BJ (cell line): ENCODE measurements at places on chromosomes 6 and 20.

DNA sequence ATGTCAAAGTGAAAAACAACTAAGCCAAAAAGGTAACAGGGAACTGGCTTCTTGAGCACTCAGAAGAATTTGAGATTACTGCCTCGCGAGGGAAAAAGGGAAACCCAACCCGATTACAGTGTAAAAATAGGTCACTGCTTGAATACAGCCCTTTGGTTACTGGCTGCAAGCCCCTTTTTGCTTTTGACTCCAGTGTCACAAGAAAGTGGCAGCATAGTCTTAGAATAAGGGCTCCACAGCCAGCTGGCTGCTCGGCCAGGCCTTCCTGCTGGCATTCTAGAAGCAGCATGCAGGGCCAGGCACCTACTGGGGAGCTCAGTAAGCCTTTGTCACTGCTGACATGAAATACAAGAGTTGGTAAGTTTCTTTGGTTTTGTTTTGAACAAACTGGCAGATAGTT, 83.0 kb downstream of the ZHX3 start:
- DNase-seq = no peak

- no peak for DNase-seq
These were observed 237.7 kb upstream of the RAB32 start for GRCh38 chr6:146305951-146306350.

DNA sequence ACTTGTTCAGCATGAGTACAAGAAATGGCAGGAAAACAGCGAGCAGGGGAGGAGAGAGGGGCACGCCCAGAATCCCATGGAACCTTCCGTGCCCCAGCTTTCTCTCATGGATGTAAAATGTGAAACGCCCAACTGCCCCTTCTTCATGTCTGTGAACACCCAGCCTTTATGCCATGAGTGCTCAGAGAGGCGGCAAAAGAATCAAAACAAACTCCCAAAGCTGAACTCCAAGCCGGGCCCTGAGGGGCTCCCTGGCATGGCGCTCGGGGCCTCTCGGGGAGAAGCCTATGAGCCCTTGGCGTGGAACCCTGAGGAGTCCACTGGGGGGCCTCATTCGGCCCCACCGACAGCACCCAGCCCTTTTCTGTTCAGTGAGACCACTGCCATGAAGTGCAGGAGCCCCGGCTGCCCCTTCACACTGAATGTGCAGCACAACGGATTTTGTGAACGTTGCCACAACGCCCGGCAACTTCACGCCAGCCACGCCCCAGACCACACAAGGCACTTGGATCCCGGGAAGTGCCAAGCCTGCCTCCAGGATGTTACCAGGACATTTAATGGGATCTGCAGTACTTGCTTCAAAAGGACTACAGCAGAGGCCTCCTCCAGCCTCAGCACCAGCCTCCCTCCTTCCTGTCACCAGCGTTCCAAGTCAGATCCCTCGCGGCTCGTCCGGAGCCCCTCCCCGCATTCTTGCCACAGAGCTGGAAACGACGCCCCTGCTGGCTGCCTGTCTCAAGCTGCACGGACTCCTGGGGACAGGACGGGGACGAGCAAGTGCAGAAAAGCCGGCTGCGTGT, 11.6 kb downstream of the TNFAIP3 start:
- no peak for DNase-seq

- DNase-seq = no peak
These were observed 19.6 kb downstream of the POFUT1 start for GRCh38 chr20:32227306-32227705.

- DNase-seq = no peak
These were observed 88.2 kb downstream of the GJA1 start for GRCh38 chr6:121523628-121524027.

- no peak for DNase-seq
These were observed 951 bp upstream of the OLIG3 start for GRCh38 chr6:137494988-137495702.

- no peak for DNase-seq
These were observed 52.0 kb upstream of the SMOC2 start for GRCh38 chr6:168388641-168389633.

DNA sequence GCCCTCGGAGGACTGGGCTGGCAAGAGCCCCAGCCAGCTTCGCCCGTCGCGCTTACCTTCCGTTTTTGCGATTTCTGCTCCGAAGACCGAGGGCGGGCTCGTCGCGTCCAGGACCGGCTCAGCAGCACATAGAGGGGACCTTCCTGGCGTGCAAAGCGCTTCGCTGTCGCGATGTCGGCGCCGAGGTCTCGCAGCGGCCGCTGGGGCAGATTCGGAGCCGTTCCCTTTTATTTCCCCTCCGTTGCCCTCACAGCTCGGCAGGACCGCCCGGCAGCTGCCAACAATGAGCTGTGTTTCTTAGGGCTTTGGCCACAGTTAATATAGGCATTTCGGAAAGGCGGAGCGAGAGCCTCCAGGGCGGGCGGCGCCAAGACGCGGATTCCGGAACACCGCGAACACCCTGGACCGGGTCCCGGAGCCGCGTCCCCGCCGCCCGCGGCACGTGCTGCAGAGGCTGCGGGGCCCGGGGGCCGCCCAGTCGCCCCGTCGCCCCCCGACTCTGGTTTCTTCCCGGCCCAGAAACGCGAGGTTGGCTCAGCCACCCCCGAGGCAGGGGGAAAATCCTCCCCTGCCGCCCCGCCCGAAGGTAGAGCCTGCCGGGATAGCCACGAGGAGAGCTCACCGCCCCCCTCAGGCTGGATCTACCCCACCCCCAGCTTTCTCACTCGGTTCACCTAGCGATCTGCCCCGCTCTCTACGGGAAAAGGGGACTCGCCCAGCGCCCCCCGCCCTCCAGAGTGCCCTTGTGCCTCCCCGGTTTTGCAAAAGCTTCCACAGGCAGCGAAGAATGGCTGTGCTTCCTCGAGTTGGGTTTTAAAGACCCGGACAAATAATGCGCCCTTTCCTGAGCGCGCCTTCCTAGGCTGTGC, at the start of gene CITED2:
Gene CITED2 (minus strand): TSS at position 292 of the 869 bp plus-strand sequence. CDS start 704 bp downstream, outside the sequence.
- peak; percentile 68 for DNase-seq

DNA sequence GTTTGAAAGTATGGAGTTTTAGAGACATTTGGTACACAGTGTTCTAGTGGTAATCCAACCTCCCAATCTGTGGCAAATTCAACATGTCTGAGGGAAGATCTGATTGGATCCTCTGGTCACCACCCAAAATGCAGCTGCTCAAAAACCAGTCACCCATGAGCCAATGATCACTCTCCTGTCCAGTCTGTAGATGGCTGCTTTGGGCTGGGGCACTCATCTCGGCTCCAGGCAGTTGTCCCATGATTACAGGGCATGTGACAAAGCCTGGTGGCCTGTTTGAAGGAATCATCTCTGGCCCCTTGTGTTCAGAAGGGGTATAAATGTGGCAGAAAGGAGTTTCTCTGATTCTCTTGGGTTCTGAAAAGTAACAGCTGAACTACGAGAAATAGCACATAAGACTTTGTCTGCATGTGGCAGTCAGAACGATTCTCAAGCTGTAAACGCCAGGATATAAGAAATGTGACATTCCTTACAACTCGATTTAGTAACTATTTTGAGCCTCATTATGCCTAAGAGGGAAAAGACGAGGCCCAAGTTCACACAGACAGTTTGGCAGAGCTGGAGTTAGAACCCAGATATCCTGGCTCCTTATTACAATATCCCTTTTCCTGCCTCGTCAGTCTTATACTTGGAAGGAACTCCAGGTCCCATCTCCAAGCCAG, 3.9 kb upstream of the C20orf202 start:
- DNase-seq = no peak

GRCh38 chr20:54194724-54195438, 13.0 kb upstream of the PFDN4 start:
- no peak for DNase-seq

GRCh38 chr6:100194535-100194934, 200.5 kb upstream of the MCHR2 start:
- DNase-seq = no peak

GRCh38 chr6:36769183-36769675, 70.0 kb downstream of the CPNE5 start:
- DNase-seq = no peak

GRCh38 chr6:4224067-4224978, 88.9 kb upstream of the ECI2 start:
- DNase-seq = no peak

- no peak for DNase-seq
These were observed 570 bp downstream of the RAB44 start for GRCh38 chr6:36698196-36698595.
